Caco-2 (cell line): ENCODE measurements at places on chromosomes 6 and 20. TPM values are rescaled to one million over a fixed set of nuclear protein-coding genes. Genes with fewer than 3 reads are reported as not detected.

DNA sequence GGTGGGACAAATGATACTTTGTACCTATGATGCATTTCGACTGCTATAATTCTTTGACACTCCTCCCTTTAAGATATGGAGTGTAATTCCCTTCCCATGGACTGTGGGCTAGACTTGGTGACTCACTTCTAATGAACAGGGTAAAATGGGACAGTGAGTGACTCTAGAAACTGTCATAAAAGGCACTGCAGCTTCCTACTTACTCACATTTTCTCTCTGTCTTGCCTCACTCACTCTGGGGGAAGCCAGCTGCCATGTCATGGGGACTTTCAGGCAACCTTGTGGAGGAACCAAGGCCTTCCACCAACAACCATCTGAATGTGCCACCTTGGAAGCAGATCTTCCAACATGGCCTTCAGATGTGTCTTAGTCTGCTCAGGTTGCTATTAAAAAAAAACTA lies 12.9 kb upstream of the GFOD1 start:
- no peaks in the 10 kb centered on the region for H3K36me3 ChIP-seq
- no peak for DNase-seq
- H3K4me1 ChIP-seq, result no peaks in the 10 kb centered on the region
- no peak overlapping the region for H3K27ac ChIP-seq
- no peak overlapping the region for H3K4me3 ChIP-seq

- no peaks in the 10 kb centered on the region for H3K36me3 ChIP-seq
- no peak overlapping the region for H3K4me3 ChIP-seq
- H3K27me3 ChIP-seq, result no peaks in the 10 kb centered on the region
- no peak for DNase-seq
Measured at GRCh38 chr6:142726616-142727015, 218.4 kb downstream of the HIVEP2 start.

GRCh38 chr20:55283889-55284288 lies 721.4 kb downstream of the CBLN4 start:
- H3K36me3 ChIP-seq, result no peaks in the 10 kb centered on the region
- H3K4me3 ChIP-seq, result no peak overlapping the region
- H3K27ac ChIP-seq, result no peak overlapping the region
- no peaks in the 10 kb centered on the region for H3K27me3 ChIP-seq
- no peaks in the 10 kb centered on the region for H3K4me1 ChIP-seq

Gene LCA5
- 10.9 and 12.2 TPM in 2 replicates for total RNA-seq

Gene RTEL1
- total RNA-seq, result 51.1 and 61.6 TPM in 2 replicates

DNA sequence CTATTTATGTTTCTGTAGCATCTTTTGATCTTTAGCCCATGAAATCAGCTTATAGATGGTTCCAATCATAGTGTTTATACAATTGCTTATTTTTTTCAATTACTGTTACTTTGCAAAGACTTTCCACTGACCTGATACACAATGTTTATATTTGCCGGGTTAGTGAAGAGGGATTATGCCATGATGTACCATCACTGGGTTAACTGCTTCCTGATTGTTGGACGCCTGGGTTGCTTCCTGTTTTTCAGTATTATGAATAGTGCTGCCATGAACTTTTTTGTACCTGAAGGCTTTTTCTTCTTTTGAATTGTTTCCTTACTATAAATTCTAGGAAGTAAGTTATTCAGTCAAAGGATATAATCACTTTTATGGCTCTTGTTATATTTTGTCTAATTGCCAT lies 6.9 kb downstream of the MANBAL start:
- no peak for DNase-seq
- no peak overlapping the region for H3K27ac ChIP-seq
- peaks cover 3% of the 10 kb centered on the region for H3K36me3 ChIP-seq
- no peaks in the 10 kb centered on the region for H3K27me3 ChIP-seq
- no peaks in the 10 kb centered on the region; the same call in 1 of the 2 replicates for H3K4me1 ChIP-seq

GRCh38 chr20:50224531-50225255 lies 34.1 kb downstream of the CEBPB start:
- H3K4me1 ChIP-seq, result peaks cover 13% of the 10 kb centered on the region
- no peak overlapping the region for H3K4me3 ChIP-seq
- H3K27ac ChIP-seq, result peak overlapping the region; percentile 26
- no peaks in the 10 kb centered on the region for H3K36me3 ChIP-seq
- H3K27me3 ChIP-seq, result no peaks in the 10 kb centered on the region

GRCh38 chr6:128848212-128848935 lies 34.6 kb upstream of the LAMA2 start:
- no peak for DNase-seq
- no peaks in the 10 kb centered on the region for H3K4me1 ChIP-seq
- H3K27me3 ChIP-seq, result no peaks in the 10 kb centered on the region
- H3K4me3 ChIP-seq, result no peak overlapping the region
- H3K27ac ChIP-seq, result no peak overlapping the region

- DNase-seq, result peak; percentile 97
- H3K27me3 ChIP-seq, result no peaks in the 10 kb centered on the region
- peak overlapping the region; percentile 78 for H3K27ac ChIP-seq
- peaks cover 79% of the 10 kb centered on the region for H3K4me1 ChIP-seq
- H3K4me3 ChIP-seq, result peak overlapping the region; percentile 11
- H3K36me3 ChIP-seq, result peaks cover 12% of the 10 kb centered on the region
Measured at GRCh38 chr20:44394702-44395460, 39.4 kb downstream of the HNF4A start.

DNA sequence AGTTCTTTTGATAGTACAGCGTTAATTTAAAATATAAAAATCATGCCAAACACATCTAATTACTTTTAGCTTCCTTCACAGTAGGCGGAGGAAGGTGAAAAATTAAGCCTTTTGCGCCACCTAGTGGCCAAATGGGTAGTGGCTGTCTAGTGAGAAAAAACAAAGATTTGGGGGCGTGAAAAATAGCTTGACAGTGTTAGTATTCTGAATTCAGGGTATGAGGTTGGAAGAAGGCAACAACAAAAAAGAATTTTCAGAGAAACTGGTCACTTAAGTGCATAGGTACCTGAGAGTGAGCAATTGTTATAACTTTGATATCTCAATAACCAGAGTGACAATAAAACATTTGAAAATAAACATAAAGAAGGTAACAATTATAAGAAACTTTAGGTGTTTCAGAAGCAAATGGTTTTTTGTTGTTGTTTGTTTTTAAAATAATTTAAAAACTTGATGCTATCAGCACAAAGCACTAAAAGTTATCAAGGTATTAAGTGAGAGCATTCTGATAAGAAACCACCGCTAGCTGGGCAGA lies 14.3 kb downstream of the PSMB9 start:
- H3K4me1 ChIP-seq, result peaks cover 9% of the 10 kb centered on the region; the same call in 1 of the 2 replicates
- peak; percentile 73 for DNase-seq
- H3K4me3 ChIP-seq, result no peak overlapping the region
- H3K27me3 ChIP-seq, result no peaks in the 10 kb centered on the region; the same call in 1 of the 2 replicates
- no peaks in the 10 kb centered on the region for H3K36me3 ChIP-seq

DNA sequence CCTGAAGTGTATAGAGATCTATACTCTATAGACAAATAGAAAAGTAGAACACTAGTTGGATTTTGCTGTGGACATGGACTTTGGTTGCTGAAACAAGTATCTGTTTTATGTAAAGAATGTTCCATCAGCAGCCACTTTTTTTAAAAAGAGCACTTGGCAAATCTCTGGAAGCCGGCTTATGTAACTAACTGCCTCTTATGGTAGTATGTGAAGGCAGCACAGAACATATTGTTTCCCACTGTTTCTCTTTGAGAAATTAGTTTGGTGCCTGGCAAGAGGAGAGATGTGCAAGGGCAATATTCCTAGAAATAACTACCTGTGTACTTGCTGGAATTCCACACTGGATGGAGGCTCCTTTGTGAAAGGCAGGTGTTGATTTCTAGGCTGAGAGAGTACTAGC lies 242.3 kb upstream of the PREP start:
- H3K4me1 ChIP-seq, result peaks cover 10% of the 10 kb centered on the region; the same call in 1 of the 2 replicates
- H3K4me3 ChIP-seq, result no peak overlapping the region
- no peak overlapping the region for H3K27ac ChIP-seq
- H3K27me3 ChIP-seq, result no peaks in the 10 kb centered on the region
- H3K36me3 ChIP-seq, result no peaks in the 10 kb centered on the region
- DNase-seq, result no peak

DNA sequence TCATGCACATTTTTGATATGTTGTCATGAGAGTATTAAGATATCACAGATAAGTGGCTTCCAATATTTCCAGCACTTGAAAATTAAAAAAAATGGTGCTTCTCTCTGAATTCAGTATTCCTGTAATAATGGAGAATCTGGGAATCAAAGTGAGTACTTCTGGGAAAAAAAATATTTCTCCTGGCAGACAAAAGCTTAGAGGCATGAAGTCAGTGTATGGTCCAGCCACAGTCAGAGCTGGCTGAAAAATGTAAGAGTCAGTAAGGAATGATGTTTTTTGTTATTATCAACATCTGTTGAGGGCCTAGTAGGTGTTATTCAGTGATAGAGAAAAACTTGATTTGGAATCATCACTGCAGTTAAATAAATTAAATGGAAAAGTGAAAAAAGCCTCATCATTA lies 3.2 kb upstream of the RFPL4B start:
- no peak for DNase-seq
- H3K4me1 ChIP-seq, result no peaks in the 10 kb centered on the region
- H3K36me3 ChIP-seq, result no peaks in the 10 kb centered on the region
- H3K27me3 ChIP-seq, result no peaks in the 10 kb centered on the region
- H3K27ac ChIP-seq, result no peak overlapping the region

GRCh38 chr6:169881976-169882375 lies 130.6 kb downstream of the ERMARD start:
- no peaks in the 10 kb centered on the region for H3K27me3 ChIP-seq
- H3K4me3 ChIP-seq, result no peak overlapping the region
- no peak overlapping the region for H3K27ac ChIP-seq

DNA sequence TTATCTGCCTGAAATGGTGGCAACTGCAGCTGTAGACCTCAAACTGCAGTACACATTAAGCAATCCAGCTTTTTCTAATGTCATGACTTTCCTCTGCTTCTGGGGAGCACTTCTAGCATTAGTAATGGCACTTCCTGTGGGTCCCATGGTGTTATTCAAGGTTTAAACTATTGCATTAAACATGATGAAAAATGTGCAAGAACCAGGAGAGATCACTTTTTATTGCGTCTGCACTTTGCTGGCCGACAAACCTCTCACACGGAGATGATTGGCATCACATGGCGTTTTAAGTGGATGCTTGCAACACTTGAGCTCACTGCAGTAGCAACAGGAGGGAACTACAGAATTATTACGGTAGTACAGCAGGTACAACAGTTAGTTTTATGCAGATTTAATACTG lies 148.4 kb downstream of the HIVEP2 start:
- no peaks in the 10 kb centered on the region for H3K4me1 ChIP-seq
- no peak overlapping the region for H3K27ac ChIP-seq
- H3K4me3 ChIP-seq, result no peak overlapping the region
- no peaks in the 10 kb centered on the region for H3K27me3 ChIP-seq

GRCh38 chr20:33606118-33606771 lies 55.9 kb upstream of the C20orf144 start:
- H3K4me1 ChIP-seq, result no peaks in the 10 kb centered on the region
- H3K27me3 ChIP-seq, result no peaks in the 10 kb centered on the region
- 0 out of 2 replicates have a peak, but pooled peaks cover 3% of the 10 kb centered on the region for H3K36me3 ChIP-seq
- no peak overlapping the region for H3K27ac ChIP-seq
- no peak for DNase-seq
